Stimulated activated CD8-positive, alpha-beta memory T cell treated with anti-CD3 and anti-CD28 coated beads, Interleukin-2, amount 100 ng/mL, for 48 hours (primary cell): ENCODE measurements at places on chromosomes 11 and 22.

DNA sequence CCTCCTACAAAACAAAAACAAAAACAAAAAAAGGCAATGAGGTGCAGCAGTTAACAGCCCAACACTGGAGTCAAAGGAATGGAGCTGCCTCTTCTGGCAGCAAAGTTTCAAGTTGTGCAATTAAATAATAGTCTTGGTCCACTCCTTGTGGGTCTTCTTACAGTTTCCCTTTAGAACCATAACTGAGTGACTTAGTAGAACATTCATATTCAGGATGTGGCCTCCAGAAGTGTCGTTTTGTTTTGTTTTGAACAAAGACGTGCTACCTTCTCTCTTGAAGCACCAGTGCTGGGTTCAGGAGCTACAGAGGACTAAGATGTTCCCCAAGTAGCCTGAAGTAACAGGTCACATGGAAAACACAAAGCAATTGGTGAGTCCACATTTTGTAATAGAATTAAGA, 2.0 kb upstream of the JAML start:
- no peak for DNase-seq

DNA sequence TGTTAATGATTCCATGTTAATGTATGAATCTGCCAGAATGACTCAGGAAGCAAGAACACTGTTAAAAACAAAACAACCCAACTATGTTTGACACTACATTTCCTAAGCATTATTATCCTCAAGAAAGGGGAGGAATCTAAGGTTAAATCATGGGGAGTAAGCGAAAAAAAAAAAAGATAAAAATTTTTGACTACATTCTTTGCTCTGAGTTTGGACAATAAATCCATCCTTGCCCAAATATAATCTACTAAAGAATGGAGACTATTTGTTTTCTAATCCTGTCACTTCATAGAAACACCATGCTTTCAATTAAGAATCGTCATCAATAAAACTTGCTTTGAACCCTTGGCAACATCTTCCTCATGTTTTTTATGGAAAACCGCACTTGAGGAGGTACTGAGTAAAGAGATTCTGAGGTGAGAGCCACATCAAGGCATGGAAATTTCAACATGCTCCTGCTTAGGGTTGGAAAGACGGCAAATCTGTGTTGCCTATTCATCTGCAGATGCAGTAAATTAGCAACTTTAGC, 9.7 kb downstream of the MAML2 start:
- DNase-seq = no peak

DNA sequence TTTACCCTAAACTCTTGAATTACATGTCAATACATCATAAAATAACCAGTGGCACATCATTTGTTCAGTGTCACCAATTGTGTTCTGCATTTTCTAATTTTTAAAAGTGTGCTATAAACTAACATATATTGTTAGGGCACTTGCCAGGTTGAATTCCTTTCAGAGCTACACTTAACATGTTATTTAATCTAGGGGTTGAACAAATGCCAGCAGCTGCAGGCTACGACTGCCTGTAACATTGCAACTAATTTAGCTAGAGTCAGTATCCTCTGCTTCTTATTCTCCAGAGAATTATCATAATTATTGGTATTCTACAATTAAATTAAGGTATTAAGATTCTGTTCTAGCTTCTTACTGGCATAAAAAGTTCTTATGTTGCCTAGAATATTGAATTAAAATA, 46.4 kb upstream of the ARHGAP42 start:
- DNase-seq = no peak

DNA sequence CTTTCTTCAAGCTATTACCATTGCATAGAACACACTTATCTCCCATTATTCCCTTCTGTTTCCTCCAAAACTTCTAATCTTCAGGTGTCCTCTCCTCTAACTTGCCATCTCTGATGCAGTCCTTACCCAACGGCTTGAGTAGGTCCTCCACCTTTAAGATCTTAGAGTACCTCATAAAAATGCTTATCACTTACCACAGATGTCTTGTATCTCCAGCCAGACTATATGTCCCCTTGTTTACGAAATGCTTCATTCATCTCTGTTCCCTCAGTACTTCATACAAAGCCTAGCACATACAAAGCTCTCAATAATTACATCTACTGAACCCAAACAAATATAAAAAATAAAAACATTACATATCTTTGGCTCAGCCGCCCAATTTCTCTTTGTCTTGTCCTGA, 49.2 kb downstream of the PAK1 start:
- DNase-seq = no peak

DNA sequence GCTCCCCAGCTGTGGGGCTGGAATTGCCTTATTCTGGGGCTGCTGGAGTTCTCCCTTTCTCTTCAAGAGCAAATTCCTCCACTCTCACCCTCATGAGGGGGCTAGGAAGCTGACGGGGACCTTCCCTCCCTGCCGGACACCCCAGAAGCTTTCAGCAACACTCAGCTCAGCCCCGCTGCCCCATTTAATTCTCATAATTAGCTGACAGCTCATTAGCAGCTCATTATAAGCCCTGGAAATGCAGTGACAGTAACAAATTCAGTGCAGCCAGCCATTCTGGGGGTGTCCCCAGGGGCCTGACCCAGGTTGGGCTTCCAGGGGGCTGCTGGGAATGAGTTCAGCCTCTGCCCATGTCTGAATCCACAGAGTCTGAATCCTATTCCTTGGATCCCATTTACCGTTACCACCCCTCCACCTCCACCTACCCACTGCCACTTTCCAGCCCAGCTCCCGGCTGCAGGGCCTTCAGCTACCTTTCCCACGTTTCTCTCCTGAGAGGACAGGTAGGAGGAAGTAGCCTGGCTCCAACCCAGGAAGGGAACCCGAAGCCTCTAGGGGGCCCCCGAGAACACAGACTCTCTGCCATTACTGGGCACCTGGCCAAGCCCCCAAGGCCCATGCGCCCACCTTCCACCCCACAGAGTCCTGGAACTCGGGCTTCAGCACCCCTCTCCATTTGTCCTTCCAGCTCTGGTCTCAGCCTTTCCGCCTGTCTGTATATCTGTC, 101.7 kb upstream of the LMO1 start:
- no peak for DNase-seq

DNA sequence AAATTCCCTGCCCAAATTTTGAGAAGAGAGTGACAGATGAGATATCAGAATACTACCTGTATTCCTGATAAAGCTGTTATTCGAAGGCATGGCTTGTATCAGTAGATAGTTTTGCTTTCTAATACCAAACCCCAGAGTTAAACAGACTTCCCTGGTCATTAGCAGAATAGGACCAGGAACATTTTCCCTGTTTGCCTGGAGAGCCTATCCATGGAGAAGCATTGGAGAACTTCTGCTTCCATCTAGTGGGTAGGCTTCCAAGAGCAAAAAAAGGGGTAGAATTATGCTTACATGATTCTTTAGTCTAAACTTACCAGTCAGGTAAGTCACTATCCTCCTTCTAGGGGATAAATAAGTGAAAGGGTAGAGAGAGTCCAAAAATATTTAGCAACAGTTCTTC, 14.2 kb downstream of the PDE3B start:
- DNase-seq = no peak

DNA sequence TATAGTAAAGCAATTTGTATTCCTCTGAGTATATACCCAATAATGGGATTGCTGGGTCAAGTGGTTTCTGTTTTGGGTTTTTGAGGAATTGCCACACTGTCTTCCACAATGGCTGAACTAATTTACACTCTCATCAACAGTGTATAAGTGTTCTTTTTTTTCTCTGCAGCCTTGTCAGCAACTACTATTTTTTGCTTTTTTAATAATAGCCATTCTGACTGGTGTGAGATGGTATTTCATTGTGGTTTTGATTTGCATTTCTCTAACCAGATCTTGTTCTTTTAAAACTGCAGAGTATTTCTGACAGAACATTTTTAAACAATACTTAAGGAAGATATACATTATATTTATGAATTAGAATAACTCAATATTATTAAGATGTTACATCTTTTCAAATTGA, 1140.5 kb upstream of the CNTN5 start:
- no peak for DNase-seq

DNA sequence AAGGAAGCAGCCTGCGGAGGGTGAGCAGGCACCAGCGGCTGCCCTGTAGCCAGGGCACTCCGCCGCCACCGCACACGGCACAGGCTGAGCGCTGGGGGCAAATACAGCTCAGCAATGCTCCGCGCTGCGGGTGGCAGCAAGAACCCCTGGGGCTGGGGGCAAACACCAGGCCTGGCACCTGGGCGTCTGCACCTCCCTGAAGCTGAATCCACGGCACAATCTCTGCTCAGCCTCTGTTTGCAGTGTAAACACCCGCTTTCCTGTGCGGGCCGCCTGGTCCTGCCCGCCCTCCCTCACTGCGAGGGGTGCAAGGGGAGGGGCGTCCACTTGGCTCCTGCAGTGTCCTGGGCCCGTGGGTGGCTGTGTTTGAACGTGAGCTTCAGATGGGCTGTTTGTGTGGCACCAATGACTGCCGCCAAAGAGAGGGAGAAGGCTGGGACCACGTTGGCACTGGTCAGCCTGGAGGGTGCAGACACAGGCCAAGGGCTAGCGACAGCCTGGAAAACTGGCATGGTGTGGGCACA, 14.8 kb upstream of the MPPED1 start:
- DNase-seq = no peak

- DNase-seq = no peak
Measured at GRCh38 chr11:132784441-132784840, 747.9 kb downstream of the OPCML start.
